ENCODE measurements at places on chromosomes 16 and 17. TPM values are rescaled to one million over a fixed set of nuclear protein-coding genes. Genes with fewer than 3 reads are reported as not detected.
A peak's percentile ranks its signal among the peaks of the same experiment; 100 is the strongest.

Gene HP
- 450 TPM for total RNA-seq

DNA sequence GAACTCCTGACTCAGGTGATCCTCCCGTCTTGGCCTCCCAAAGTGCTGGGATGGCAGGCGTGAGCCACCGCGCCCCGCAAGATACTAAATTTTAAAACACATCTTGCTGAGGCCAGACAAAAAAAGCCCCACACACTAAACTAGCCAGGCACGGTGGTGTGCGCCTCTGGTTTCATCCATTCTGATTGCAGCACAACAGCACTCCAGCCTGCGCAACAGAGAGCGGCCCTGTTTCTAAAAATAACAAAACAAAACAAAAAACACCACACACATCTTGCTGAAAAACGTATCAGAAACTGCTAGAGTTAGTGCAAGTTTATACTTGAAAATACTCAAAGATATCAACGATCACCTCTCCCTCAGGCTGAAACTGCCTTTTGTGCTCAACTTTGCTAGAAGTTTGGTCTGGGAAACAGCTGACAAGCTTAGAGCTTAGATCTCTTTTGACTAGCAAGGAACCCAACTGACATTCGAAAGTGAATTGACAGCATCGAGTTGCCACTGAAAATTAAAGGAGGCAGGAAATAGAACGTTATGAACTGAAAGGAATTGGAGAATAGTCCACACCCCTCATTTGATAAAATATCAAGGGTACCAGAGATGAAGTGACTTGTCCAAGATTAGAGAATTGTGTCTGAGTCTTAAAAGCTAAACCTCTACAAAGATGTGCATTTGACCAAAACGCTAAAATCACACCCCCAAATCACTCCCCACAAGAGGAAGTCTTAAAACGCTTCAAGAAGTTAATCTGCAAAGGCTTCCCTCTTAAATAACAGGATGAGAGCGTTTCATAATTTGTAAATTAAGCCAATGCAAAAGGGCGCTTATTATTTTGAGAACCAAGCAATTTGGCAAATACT lies 908 bp downstream of the COG4 start:
- H3K27me3 ChIP-seq = no peaks in the 10 kb centered on the region
- peaks cover 11% of the 10 kb centered on the region for H3K36me3 ChIP-seq
- no peak overlapping the region for H3K27ac ChIP-seq
- H3K4me3 ChIP-seq = peak overlapping the region; percentile 63

GRCh38 chr16:4894276-4895150 lies 42.4 kb downstream of the PPL start:
- no peaks in the 10 kb centered on the region for H3K36me3 ChIP-seq
- no peak overlapping the region for H3K4me3 ChIP-seq
- no peak for DNase-seq
- H3K27ac ChIP-seq = no peak overlapping the region

DNA sequence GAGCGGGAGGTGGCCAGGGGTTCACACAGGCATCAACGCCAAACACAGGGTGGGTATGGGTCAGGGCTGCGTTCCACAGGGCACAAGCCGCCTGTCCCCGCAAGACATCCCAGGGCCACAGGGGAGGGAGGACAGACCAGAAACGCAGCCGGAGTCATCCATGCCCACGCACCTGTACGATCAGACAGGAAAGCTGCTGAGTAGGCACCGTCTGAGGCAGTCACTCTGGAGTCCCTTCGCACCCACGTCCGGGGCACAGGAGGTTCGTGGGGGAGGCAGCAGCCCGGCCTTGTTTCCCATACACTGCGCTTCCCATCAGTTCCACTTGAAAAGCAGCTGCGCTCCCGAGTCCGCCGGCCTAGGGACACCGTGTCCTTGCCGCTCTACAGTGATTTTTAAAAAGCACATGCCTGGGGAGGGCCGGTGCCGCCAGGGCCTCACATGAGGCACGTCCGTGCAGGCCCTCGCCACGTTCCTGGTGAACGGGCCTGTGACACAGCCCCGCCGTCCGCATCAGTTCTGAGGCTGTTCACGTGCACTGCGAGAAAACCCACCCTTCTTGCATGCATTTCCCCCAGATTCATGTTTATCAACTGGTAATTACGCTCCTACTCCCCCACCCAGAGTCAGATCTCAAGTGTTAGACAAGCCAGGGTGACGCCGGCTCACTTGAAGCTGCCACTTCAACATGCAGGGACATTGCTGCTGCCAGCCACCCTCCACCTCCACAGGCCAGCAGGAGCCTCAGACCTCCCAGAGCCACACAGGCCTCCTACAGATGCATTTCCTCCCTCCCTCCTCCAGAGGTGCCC lies 34.8 kb downstream of the WDR45B start:
- peak overlapping the region; percentile 6 for H3K27ac ChIP-seq
- H3K27me3 ChIP-seq = no peaks in the 10 kb centered on the region
- no peak overlapping the region for H3K4me3 ChIP-seq
- H3K36me3 ChIP-seq = peaks cover 38% of the 10 kb centered on the region
- peaks cover 3% of the 10 kb centered on the region for H3K4me1 ChIP-seq

GRCh38 chr17:21214777-21215541 lies 998 bp upstream of the TMEM11 start:
- peak; percentile 36 for DNase-seq
- H3K4me1 ChIP-seq = peaks cover 7% of the 10 kb centered on the region
- no peaks in the 10 kb centered on the region for H3K27me3 ChIP-seq
- H3K27ac ChIP-seq = peak overlapping the region; percentile 98

DNA sequence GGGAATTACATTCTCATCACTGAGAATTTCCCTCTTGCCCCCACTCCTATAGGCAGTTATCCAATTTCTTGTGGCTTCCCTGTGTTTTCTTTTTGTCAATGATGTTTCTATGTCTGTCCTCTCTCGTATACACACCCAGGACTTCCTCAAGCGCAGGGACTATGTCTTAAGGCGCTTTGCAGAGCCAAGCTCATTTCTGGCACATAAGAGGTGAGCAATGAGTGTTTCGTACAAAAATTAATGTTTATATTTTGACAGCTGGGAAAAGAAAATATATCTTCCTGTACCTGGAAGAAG lies 947 bp downstream of the DDX42 start:
- peak overlapping the region; percentile 50 for H3K4me3 ChIP-seq
- peak overlapping the region; percentile 97 for H3K27ac ChIP-seq
- peaks cover 5% of the 10 kb centered on the region for H3K36me3 ChIP-seq
- DNase-seq = peak; percentile 18

- peak overlapping the region; percentile 99 for H3K4me3 ChIP-seq
- H3K27me3 ChIP-seq = no peaks in the 10 kb centered on the region
- peak overlapping the region; percentile 94 for H3K27ac ChIP-seq
Measured at GRCh38 chr16:81035975-81036750, 521 bp downstream of the ATMIN start.

- no peaks in the 10 kb centered on the region for H3K4me1 ChIP-seq
- H3K36me3 ChIP-seq = no peaks in the 10 kb centered on the region
- H3K27me3 ChIP-seq = peaks cover 20% of the 10 kb centered on the region
- no peak overlapping the region for H3K4me3 ChIP-seq
- no peak overlapping the region for H3K27ac ChIP-seq
Measured at GRCh38 chr17:68606451-68607307, 5.5 kb upstream of the FAM20A start.

GRCh38 chr17:44924107-44924544 lies 8.8 kb upstream of the GFAP start:
- H3K4me3 ChIP-seq = no peak overlapping the region
- no peak overlapping the region for H3K27ac ChIP-seq
- H3K4me1 ChIP-seq = no peaks in the 10 kb centered on the region
- H3K27me3 ChIP-seq = peaks cover 14% of the 10 kb centered on the region
- H3K36me3 ChIP-seq = no peaks in the 10 kb centered on the region

DNA sequence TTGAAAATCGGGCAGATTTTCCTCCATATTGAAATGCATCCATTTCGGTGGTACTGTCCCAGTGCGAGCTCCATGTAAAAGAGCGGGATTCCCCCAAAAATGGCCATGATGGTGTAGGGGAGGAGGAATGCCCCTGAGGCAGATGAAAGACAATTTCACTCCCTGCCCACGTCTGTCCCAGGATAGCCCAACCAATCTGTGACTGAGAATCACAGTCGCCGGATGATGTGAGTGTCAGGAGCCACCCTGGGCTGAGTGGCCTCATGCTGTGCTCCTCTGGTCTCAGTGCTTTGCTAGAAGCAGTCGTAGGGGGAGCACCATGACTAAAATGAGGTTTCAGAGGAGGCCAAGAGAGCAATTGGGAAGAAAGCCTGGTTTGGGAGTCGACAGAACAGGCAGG lies 16.7 kb downstream of the SLC6A4 start:
- H3K27ac ChIP-seq = no peak overlapping the region
- no peak overlapping the region for H3K4me3 ChIP-seq
- DNase-seq = no peak

DNA sequence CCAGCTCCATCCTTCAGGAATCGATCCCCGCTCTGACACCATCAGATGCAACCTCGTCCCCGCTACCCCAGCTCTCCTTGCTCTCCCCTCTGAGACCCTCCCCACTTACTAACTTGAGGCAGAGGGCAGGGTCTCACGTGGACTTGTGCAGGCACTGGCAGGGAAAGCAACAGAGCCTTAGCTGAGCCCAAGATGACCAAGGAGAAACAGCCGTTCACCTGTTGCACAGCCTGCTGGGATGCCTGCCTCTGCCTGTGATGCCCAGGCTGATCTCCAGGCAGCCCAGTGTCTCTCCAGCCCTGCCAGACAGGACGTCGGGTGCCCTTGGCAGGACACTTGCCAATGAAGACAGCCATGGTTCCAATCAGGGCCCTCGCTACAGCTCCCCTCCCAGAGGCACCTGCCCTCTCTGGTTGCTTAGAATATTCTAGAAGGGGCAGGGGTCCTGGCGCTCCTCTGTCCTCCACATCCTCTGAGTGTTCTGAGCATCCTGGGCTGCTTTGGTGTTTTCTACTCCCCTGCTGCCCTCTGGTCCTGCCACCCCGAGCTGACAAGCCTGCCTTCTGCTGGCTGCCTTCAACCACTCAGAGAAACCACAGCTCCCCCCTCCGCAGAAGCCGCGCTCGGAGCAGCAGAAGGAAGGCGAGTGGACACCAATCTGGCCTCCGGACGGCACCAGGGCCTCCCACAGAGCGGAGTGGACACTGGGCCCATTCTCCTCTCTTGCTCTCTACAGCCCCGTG lies 6.7 kb downstream of the CEP295NL start:
- peaks cover 4% of the 10 kb centered on the region for H3K36me3 ChIP-seq
- peaks cover 2% of the 10 kb centered on the region for H3K4me1 ChIP-seq
- no peaks in the 10 kb centered on the region for H3K27me3 ChIP-seq
- no peak for DNase-seq
